ENCODE measurements at places on chromosomes 2 and 18.
A peak's percentile ranks its signal among the peaks of the same experiment; 100 is the strongest.

- DNase-seq = no peak
Observed at GRCh38 chr2:65319072-65319673, 91.5 kb downstream of the ACTR2 start.

GRCh38 chr2:12803607-12804006 lies 86.9 kb downstream of the TRIB2 start:
- no peak for DNase-seq

DNA sequence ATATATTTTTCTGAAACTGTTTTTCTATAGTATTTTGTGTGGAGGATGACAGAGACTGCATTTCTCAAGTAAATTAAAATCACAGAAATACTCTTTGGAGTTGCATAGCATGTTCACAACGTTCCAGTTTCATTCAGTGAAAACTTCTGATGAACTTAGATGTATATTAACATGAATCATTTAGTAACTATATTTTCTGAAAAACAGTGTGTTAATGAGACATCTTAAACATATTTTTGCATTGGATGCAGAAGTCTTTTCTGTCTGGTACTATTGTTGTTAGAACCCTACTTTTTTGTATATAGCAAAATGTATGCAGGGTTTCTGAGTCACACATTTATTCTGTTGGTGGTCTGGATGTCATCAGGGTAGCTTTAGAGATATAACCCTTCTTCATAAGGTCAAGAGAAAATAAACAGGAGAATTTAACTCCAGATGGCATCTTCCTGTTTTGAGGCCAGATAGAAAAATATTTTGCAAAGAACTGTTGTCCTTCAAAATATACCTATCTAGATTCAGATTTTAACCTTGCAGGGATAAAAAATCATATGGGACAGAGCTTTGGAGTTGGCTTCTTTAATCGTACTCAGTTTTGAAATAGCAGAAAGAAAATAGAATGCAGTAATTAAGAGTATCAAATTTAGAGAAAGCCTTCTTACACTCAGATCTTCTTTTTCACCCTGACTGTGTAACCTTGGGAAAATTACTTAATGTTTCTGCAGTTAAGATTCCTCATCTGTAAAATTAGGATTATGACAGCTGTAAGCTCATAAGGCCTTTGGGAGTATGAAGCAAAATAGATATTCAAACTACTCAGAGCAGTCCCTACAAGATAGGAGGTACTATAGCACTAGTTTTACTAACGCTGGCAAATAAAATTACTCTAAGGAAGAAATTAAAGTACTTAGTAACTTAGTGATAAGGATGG lies 5.3 kb downstream of the COL3A1 start:
- no peak for DNase-seq

DNA sequence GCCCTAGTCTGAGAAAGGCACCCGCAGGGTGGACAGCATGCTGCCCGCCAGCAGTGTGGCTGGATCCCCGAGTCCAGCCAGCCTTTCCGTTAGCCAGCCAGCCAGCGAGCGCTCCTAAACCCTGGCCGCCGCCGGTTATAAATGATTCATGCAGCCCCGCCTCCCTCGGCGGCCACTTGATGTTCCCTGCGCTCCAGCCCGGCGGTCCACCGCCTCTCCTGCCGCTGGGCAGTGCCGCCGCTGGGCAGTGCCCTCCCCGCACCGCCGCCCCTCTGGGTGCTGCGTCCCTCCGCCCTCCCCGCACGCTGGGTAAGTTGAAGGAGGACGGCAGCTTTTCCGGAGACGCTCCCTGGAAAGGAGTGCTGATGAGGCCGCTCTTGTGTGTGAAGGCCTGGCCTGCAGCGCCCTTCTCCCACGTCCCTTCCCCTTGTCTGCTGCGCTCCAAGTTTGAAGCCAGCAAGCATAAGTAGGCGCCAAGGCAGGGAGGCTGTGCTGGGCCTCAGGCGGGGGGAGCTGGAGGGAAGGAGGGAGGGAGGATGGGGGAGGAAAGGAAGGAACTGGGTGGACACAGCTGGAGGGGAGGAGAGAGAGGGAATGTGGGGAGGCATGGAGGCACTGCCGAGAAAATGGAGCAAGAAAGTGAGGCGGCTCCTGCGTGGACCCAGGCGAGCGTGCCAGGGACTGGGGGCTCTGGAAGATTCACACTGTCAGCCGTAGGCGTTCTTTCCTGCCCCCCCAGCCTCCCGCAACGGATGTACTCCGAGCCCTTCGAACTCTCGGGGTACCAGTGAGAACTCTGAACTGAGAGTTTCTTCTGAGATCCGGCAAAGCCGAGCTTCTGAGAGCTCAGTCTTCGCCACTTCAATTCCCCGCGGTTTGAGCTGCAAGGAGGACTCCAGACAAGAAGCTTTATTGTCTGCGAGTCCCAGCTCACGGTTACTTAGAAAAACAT lies 131.9 kb downstream of the GLI2 start:
- peak; percentile 31 for DNase-seq

GRCh38 chr2:119292226-119292625 lies 68.6 kb downstream of the STEAP3 start:
- DNase-seq = no peak

DNA sequence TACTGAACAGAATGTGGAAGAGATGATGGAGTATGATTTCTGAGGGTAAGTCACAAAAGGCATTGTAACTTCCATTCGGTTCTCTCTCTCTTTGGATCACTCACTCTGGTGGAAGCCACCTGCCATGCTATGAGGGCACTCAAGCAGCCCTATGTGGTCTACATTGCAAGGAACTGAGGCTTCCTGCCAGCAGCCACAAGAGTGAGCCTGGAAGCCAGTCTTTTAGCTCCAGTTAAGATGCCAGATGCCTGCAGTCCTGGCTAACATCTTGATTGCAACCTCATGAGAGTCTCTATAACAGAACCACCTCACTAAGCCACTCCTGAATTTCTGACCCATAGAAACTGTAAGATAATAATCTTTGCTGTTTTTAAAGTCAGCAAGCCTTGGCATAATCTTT lies 935.7 kb downstream of the LRP1B start:
- no peak for DNase-seq

- DNase-seq = no peak
Observed at GRCh38 chr2:160479269-160479668, 14.3 kb downstream of the RBMS1 start.

DNA sequence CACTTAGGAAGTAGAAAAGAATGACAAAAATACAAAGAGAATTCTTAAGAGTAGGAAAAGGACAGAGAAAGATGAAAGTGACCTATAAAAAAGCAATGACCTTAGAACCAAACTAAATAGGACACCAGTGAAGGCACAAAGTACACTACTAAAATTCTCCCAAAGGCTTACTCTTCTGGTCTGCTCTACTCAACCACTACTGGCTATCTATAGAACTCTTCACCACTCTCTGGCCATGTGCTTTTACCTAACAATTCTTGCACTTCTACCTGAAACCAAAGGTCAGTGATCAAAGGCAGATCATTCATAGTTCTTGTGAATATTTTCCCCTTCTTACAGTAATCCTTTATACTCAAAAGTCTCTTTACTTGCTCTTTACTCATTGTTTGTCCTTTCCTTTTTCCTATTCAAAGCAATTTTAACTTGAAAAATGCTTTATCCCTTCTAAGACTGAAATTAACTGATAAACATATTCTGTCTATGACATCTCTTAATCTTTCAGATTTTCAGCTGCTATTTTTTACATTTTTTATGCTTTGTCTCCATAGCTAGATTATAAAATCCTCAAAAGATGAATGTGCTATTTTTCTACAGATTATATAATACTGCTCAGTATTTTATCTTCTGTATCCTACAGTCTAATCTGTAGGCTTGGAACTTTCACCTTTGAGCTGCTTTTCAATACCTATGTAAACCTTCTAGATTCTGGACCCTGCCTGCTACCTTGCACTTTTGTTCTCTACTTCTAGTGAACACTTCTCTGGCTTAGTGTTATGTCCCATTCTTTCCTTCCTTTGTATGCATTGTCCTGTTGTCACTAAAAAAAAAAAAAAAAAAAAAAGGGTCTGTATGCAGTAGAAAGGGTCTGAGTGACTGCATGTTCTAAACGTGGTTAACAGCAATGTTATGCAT lies 64.6 kb downstream of the NCKAP1 start:
- no peak for DNase-seq

DNA sequence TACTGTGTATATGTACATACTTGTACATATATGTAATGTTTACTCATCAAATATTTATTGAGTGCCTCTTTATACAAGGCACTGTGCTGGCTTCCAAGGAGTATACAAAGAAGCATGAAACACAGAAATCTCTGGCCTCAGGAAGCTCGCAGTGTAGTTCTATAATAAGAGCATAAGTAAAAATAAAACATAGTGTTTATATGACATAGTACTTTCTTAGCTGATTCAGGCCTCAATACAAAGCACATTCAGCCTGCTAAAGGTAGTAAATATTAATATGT lies 13.9 kb downstream of the STAMBP start:
- DNase-seq = no peak

- peak; percentile 28 for DNase-seq
Observed at GRCh38 chr2:9206991-9207640, 504 bp downstream of the ASAP2 start.

DNA sequence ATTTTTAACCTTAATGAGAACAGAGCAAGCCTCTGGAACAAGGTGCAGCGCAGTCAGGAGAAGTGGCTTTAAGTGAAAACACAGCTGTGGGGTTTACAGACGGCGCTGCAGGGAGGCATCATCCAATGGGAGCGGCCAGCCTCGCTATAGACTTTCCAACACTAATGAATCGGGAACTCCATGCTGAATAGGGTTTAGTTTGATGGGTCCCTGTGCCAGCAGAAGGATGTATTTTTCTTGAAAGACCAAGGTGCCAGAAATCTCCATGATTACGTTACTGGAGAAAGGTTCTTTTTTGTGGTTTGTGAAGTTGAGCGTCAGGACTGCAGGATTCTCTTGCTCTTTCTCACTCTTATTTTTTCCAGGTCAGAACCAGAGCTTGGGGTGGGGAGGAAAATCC lies 87.9 kb upstream of the ALPP start:
- no peak for DNase-seq

GRCh38 chr2:137173463-137173862 lies 408.1 kb downstream of the THSD7B start:
- no peak for DNase-seq

DNA sequence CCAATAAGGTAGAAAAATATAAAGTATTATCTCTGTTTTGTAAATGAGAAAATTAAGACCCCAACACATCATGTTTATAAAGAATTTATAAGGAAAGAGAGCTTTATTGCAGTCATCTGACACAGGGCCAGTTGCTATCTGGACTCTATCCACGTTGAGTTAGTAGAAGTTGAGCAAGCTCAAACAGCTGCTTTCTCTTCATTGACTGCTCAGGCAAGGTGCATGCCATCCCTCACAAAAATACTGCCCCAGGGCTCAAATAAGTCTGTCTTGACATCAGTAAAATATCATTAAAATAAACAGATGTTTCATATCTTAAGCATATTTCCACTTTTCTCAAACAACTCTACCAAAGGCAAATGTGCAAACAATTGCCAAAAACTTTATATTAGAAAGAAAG lies 14.8 kb downstream of the COL5A2 start:
- no peak for DNase-seq

DNA sequence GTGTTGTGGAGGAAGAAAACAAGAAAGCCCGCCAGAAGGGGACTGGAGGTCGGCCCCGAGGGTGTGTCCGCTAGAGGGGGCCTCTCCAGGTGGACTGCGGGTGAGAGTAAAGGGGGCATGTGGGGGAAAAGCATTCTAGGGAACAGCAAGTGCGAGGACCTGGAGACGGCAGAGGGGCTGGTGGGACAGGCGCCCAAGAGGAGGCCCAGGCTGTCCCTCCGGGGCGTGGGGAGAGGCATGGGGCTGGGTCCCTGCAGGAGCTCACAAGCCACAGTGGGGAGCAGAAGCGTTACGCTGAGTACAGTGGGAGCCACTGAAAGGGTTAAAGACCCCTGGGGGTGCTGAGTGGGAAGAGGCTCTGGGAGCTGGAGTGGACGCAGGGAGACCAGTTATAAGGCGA lies 1.6 kb upstream of the KLF11 start:
- no peak for DNase-seq

DNA sequence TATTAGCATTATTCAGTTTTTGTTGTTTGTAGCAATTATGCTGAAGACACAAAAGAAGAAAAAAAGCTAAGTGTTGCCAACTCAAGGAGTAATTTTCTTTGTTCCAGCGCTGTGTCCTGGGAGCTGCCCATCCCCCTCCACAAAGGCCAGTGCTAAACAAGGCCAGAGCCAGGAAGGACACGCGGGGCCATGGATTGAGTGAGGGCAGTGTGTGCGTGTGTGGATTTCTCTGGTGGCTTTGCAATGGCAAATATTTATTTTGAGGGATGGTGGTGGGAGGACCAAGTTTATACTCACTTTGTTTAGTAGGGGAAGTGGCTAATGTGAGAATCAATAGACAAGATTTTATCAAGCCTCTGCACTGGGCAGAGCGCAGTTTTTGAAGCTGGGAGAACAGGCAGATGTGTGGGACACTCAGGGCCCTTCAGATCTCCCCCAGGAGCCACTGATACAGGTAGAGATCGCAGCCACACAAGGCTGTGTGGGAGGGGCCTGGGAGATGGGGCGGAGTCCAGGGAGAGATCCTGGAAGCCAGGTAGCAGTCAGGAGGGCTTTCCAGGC lies 11.4 kb downstream of the AGAP1 start:
- no peak for DNase-seq

GRCh38 chr2:148716378-148716920 lies 71.9 kb downstream of the EPC2 start:
- DNase-seq = no peak

DNA sequence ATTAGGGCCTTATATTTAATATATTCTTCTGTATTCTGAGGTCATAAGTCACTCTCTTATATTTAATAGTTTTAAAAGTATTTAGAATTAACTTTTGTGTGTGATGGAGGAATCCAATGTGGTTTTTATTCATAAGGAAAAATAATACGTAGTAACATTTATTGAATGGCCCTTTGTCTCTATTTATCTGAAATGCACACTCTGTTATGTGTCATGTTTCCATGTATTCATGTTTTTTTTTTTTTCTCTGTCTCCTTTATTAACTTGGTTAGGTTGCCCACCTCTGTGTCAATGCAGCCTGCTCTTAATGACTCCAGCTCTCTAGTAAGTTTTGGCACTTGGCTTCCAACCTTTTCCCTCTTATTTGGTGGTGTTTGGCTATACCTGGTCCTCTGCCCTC lies 33.8 kb downstream of the RNF144A start:
- DNase-seq = no peak

DNA sequence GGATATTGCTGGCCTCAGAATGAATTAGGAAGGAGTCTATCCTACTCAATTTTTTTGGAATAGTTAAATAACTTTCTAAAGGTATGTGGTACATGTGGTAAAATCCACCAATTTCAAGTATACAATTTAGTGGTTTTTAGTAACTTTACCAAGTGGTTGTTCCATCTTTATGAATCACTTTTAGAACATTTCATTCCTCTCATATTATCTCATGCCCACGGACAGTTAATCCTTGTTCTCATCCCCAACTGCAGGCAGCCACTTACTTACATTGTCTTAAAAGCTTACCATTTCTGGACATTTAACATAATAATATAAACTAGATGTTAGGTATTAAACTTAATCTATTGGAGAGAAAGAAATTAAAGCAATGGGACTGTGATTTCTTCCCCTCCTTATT lies 146.3 kb upstream of the ZC3H15 start:
- DNase-seq = no peak

Data from endothelial cell (in vitro differentiated cells).